NCI-H1417 (cell line): ENCODE measurements at places on chromosomes 1 and 21.
A peak's percentile ranks its signal among the peaks of the same experiment; 100 is the strongest.

- DNase-seq, result no peak
These were observed 7.9 kb downstream of the CSTB start for GRCh38 chr21:43767984-43768867.

- peak; percentile 89 for DNase-seq
These were observed 55.8 kb downstream of the SLC9A1 start for GRCh38 chr1:27099135-27099586.

DNA sequence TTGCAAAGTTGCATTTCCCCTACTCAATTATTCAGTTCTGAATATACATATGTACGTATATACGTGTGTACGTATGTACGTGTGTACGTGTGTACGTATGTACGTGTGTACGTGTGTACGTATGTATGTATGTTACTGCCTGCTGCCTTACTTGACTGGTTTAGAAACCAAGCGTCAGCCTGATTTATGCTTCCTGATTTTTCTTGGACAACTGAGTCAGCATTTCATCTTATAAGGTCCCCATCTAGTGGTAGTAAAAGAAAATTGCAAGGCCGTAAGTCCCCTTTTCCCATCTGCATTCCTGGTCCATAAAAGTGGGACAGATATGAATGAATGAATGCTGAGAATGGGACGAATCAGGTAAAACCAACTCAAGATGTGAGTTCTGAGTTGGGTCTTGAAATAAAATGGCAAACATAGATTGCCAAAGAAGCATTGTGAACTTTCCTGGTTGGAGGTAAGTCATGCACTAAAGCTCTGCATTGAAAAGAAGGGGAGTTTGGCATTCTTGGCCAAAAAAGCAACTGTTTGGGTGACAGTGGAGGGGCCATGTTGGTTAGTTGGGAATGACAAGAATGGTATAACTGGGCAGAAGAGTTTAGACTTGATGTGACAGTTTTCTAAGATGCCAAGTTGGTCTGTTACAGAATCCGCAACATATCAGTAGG is 76.4 kb upstream of the DNAH14 start:
- no peak for DNase-seq

GRCh38 chr1:228083871-228084278 is 1.4 kb downstream of the ARF1 start:
- DNase-seq, result no peak

GRCh38 chr21:27425172-27425571 is 458.3 kb upstream of the ADAMTS5 start:
- no peak for DNase-seq

DNA sequence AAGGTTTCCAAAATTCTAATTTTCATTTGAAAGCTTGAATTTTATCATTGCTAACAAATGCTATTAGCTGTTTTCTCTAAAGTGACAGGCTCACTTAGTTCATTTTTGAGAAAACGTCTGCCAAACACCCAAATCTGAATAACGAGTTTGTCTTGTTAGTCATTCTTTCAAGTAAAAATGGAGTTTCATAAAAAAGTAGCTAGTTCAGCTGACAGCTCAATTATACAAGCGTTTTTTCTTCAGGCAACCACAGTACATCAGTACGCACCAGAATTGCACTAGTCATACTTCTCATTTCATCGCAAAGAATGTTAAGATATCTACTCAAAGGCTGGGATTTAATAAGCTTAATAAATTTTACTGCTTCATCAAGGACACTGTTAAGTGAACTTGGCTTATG is 72.3 kb upstream of the SLFNL1 start:
- DNase-seq, result no peak

DNA sequence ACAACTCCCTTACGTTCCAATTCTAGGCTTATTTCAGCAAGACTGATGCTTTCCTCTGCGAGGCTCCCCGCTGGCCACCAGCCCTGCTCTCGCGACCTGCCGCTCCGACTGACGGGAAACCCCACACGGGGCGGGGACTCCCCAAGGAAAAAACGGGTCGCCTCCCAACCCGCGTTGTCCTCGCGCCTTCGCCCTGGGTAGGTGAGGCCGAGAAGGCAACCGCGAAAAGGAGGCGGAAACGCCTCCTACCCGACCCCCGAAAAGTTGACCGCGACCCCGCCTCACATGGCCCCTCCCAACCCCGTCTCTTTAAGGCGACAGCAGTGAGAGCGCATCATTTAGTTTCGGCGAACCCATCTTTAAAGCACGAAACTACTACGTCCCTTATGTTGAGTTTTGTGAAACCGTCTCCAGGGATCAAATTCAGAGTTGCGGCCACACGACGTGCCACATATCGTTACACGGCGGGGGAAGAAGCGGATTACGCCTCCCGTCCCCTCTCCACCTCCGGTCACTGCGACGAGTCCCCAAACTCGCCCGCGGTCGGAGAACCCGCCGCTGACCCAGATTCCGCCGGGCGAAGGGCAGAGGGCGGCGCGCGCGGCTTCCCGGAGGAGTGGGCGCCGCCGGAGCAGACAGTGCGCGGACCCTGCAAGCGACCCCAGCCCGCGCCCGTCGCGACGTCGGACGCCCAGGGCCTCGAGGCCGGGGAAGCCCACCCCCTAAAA is 1.2 kb downstream of the ANP32E start:
- peak; percentile 79 for DNase-seq

DNA sequence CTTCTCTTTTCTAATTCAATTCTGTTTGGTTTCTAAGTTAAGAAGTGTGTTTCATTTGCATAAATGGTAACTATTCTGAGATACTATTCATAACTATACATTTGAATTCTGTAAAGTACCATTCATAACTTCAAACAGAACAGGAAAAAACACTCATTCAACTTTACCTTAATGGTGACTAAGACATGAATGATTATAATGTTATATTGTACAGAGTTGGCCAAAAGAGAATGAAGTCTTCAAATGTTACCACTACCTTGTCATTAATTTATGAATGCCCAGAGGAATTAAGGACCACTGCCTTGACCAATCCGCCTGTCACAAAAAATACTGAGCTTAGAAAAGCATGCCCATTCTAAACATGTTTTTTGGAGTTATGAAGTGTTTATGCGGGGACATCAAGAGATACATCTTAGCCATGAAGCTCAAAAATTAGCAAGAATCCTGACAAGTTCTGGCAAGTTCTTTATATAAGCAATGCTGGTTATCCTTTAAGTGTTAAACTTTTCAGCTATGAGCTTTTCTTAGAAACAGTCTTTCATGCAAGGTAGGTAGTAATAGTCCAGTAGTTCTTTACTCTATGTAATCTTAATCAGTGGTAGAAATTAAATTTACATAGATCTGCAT is 7.9 kb downstream of the WASF2 start:
- DNase-seq, result no peak

DNA sequence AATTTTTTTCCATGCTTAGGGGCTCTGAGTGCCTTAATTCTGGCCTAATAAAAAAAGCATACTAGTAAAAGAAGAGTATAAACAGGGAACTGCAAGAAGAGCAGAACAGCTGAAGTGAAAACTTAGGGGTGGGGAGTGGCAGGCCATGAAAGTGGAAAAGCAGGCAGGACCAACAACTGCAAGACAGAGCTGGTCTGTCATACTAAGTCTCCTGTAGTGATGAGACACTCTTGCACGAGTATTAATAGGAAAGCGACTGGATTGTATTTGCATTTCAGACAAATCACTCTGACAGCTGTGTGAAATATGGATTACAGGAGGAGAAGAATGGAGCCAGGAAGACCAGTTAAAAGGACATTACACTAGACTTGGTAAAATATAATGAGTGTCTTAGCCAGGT is 449.9 kb downstream of the NUF2 start:
- peak; percentile 56 for DNase-seq

GRCh38 chr1:98967122-98967521 is 37.5 kb downstream of the PLPPR5 start:
- DNase-seq, result no peak

DNA sequence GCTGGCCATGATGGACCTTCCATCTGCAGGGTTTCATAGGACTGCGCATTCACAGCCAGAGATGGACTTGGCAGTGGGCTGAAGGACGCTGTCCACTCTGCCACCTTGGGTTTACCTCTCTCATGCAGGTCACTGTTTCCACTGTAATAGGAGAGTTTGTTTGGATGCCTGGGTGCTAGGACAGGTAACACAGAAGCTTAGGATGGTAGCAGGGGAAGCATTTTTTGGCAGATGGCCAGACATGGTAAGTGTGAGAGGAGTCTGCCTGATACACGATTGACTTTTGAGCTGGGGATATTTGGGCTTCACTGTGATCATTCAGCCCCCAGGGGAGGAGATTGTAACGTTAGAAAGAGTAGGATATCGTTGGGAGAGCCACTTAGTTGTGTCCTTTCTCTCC is 11.8 kb downstream of the PSEN2 start:
- DNase-seq, result no peak

- peak; percentile 51 for DNase-seq
These were observed 37.5 kb upstream of the PLA2G2C start for GRCh38 chr1:20223551-20224419.

GRCh38 chr1:194309269-194309668 is 1122.9 kb upstream of the B3GALT2 start:
- DNase-seq, result no peak

- no peak for DNase-seq
These were observed 39.6 kb upstream of the COL6A1 start for GRCh38 chr21:45941717-45942546.

DNA sequence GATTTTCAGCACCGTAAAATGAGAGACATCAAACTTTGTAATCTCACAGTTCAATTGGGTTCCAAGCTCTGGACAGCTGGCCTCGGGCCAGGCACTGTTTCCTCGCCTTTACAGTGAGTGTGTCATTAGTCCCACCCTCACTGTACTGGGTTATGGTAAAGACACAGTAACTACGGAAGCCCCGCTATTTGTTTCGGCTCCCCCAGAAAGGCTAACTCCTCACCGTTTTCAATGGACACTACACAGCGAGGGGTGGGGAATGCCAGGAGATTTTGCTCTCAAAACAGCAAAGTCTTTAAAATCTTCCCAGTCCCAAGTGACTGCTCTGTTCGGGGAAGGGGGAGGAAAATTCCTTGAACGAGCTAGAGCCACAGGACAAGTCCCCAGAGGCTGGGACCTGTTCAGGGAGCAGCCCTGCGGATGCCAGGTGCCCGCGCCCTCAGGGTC is 757 bp upstream of the SPSB1 start:
- DNase-seq, result peak; percentile 48

GRCh38 chr1:208967334-208967733 is 616.2 kb upstream of the CAMK1G start:
- DNase-seq, result no peak
